IMR-90 (cell line): ENCODE measurements at places on chromosomes 11 and 22. TPM values are rescaled to one million over a fixed set of nuclear protein-coding genes. Genes with fewer than 3 reads are reported as not detected.

Gene GLB1L2
- under 0.01 TPM in 2 replicates for total RNA-seq

Gene MS4A8
- not detected in 2 replicates for total RNA-seq

Gene NELL1
- total RNA-seq, result not detected in 2 replicates

Gene GRK2
- total RNA-seq, result 23.9 and 26.7 TPM in 2 replicates

Gene MUC2
- not detected in 2 replicates for total RNA-seq

Gene CARS1
- 65.8 and 78.3 TPM in 2 replicates for total RNA-seq

Gene PATL1
- total RNA-seq, result 3.9 and 4.4 TPM in 2 replicates

Gene TH
- total RNA-seq, result not detected in 2 replicates

Gene SORL1
- 1.9 and 2.0 TPM in 2 replicates for total RNA-seq

Gene SLN
- not detected in 2 replicates for total RNA-seq

Gene TUB
- total RNA-seq, result 10.8 and 12.9 TPM in 2 replicates

Gene PLA2G6
- total RNA-seq, result 3.9 and 6.1 TPM in 2 replicates

Gene P2RY6
- under 0.01 TPM in 1 of 2 replicates, not detected in the other for total RNA-seq

Gene NAALADL1
- 2.8 and 3.8 TPM in 2 replicates for total RNA-seq

Gene LRRN4CL
- 0.28 and 0.36 TPM in 2 replicates for total RNA-seq

Gene HPS4
- total RNA-seq, result 15.8 and 18.1 TPM in 2 replicates

Gene CCND1
- 717 and 748 TPM in 2 replicates for total RNA-seq

Gene PCF11
- 26.7 and 34.2 TPM in 2 replicates for total RNA-seq

Gene SCGB1A1
- not detected in 2 replicates for total RNA-seq

Gene PC
- total RNA-seq, result 9.7 and 13.6 TPM in 2 replicates

Gene ALDH3B1
- total RNA-seq, result 11.8 and 11.9 TPM in 2 replicates

Gene TMPRSS4
- not detected in 2 replicates for total RNA-seq

Gene SLC36A4
- total RNA-seq, result 13.1 and 23.6 TPM in 2 replicates

Gene APOL2
- 40.3 and 57.5 TPM in 2 replicates for total RNA-seq

Gene MMP27
- not detected in 2 replicates for total RNA-seq

Gene OR4C6
- total RNA-seq, result not detected in 2 replicates

Gene SCN4B
- under 0.01 and 0.18 TPM in 2 replicates for total RNA-seq

Gene RAG2
- not detected in 2 replicates for total RNA-seq

Gene DDI1
- not detected in 2 replicates for total RNA-seq

Gene BSX
- total RNA-seq, result not detected in 2 replicates

Gene CHST1
- not detected in 2 replicates for total RNA-seq

Gene DDTL
- 0.36 and 0.83 TPM in 2 replicates for total RNA-seq

Gene IGF2
- 2.3 and 5.0 TPM in 2 replicates for total RNA-seq

Gene GGTLC2
- not detected in 2 replicates for total RNA-seq

Gene FOXRED1
- total RNA-seq, result 15.1 and 15.3 TPM in 2 replicates

Gene SERHL2
- total RNA-seq, result 3.9 and 5.0 TPM in 2 replicates

Gene PRDX5
- total RNA-seq, result 120 and 160 TPM in 2 replicates

Gene SBF2
- 45.8 and 51.8 TPM in 2 replicates for total RNA-seq

Gene BEST1
- 0.83 and 0.90 TPM in 2 replicates for total RNA-seq

Gene PRDM10
- total RNA-seq, result 6.5 and 6.7 TPM in 2 replicates

Gene MEI1
- total RNA-seq, result 0.90 and 1.1 TPM in 2 replicates

Gene OR4D5
- total RNA-seq, result not detected in 2 replicates
